Epithelial cell of esophagus (primary cell): ENCODE measurements at places on chromosomes 4 and X.

- DNase-seq: no peak
These were observed 13.1 kb downstream of the DDIT4L start for GRCh38 chr4:100177126-100177525.

GRCh38 chrX:30278365-30278764, 30.8 kb downstream of the NR0B1 start:
- peak; percentile 25 for DNase-seq

DNA sequence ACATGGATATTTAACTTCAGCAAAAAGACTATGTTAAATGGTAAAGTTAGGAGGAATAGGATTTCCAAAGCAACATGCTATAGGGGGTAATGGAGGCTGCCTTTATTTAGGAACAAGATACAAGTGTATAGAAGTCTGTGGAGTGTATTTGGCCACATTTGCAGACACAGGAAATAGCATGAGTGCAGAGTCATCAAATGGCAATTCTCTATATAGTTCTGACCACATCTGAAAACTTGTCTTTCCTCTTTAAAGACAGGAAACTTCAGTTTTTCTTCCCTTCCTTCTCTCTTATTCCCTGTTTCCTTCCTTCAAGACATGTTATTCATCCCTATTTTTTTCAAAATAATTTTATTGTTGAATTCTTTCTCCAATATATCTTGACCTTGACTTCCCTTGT, 119.3 kb upstream of the PITX2 start:
- peak; percentile 2 for DNase-seq

DNA sequence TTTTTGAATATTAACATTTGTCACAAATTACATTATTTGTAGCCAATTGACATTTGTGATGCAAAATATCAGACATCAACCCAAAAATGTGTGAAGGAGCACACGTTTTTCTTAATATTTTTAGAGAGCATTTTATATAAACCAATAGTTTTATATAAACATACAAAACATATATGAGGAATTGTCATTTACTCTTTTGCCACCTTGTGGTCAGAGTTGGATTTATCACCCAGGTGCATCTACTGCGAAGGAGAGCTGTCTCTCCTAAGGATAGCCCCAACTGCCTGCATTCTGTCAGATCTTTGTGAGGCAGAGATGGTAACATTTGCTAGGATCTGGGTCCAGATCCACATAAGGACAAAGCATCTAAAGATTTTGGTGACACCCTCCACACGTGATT, 2.5 kb upstream of the USP27X start:
- DNase-seq: peak; percentile 40

GRCh38 chrX:13911586-13911985, 94.7 kb upstream of the GPM6B start:
- no peak for DNase-seq

DNA sequence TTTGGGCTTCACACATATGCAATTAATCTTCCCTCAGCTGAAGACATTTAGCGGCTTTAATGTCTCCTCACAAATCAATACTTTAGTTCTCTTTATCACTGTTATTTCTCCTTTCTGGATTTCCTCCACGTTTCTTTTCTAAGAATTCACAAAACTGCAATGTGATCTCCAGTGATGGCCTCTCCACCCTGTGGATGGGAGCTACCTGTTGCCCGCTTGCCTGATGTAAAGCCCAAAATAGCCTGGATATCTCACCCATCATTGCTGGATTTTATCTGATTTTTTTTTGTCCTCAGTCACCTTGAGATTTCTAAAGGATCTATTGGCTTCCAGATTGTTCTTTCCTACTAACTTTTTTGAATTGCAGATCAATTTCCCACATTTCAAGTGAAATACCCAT, 129.3 kb upstream of the FAM241A start:
- DNase-seq: no peak

DNA sequence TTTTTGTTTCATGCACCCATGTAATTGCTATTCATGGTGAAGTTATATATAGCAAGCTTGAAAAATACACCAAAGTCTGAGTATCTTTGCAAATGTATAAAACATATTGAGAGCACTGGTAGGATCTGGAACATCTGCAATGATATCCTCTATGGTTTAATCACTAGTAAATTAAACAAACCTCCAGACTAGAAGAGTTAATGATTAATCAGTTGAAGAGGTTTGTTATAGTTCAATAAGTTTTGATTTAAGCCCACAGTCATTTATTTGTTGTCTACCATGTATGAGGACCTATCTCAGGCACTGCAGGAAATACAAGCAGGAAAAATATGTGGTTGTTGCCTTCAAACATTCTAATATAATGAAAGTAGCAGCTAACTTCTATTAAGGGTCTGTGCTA, 16.5 kb downstream of the CYBB start:
- DNase-seq: no peak

DNA sequence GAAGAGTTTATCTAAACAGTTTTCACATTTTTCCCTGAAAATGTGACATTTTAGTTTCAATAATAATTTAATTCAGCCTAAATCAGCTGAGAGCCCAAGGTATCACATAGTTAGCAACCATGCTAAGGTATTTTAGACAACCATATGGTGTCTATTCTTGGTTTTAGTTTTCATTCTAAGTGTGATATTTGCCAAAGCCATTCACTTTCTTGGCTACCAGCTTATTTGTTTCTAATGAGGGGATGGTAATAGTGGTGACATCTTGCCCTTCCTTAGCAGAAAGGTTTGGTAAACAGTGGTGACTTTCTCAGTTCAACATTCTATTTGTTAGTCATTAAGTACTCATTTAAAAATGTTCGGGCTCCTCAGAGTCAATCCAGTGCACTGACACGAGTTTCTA, 854.9 kb upstream of the HTR2C start:
- no peak for DNase-seq

DNA sequence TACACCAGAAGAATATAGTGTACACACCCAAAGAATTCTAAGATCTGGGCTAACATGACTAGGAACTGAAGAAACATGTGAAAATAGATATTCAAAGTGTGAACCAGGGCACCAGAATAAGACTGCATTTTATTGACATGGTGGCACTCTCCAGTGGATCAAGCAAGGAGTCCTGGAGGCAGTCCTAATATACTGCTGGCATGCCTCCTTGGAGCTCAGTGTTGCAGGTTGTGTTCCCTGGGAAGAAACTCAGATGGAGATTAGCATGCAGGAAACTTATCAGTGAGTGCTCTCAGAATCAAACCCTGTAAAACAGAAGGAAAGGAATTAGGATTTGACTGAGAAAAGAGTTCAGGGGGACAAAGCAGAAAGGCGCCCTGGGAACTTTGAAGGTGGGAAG, 105.1 kb downstream of the CXCL13 start:
- DNase-seq: no peak

- no peak for DNase-seq
These were observed 13.4 kb upstream of the NHS start for GRCh38 chrX:17361620-17362019.
